ENCODE measurements at places on chromosomes 5 and 9.

DNA sequence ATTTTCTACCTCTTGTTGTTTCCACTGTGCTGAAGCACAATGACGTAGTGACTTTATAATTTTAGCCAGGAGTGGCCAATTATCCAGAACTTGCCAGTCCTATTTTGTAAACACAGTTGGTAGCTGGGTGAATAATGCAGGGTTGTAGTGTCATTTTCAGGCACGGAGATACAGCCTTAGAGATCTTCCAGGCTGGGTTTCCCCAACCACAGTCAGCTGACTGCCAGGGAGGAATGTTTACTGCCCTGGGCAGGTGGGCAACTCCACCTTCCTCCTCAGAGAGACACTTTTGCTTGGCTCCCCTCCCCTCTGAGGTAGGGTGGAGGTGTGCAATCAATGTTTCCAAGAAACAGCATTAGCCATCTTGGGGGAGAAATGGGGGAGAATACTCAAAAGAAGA lies 228.1 kb upstream of the NR4A3 start:
- no peak for DNase-seq

DNA sequence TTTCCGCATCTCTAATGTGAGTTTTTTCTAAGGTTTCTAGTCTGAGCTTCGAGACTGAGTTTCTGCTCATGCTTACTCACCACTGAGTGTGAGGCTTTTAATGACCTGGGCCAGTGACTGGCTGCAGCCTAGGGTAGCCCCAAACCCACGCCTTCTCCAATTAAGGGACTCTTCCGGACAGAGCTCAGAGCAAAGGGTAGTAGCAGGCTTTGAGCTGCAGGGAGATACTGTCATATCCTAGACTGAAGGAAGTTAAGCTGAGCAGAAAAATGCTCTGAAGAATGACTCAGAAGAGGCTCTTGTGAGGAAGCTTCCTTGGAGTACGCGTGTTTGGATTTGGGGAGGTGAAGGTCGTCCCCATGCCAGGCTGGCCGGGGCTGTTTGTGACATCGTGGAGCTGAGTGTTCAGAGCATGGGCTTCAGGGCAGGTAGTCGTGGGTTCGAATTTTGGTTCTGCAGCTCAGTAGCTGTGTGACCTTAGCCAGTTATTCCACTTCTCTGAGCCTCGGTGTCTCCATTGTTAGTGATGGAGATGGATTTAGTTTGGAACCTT lies 3.5 kb downstream of the USP20 start:
- DNase-seq = no peak

- DNase-seq = no peak
Measured at GRCh38 chr9:25505644-25506043, 172.6 kb downstream of the TUSC1 start.

DNA sequence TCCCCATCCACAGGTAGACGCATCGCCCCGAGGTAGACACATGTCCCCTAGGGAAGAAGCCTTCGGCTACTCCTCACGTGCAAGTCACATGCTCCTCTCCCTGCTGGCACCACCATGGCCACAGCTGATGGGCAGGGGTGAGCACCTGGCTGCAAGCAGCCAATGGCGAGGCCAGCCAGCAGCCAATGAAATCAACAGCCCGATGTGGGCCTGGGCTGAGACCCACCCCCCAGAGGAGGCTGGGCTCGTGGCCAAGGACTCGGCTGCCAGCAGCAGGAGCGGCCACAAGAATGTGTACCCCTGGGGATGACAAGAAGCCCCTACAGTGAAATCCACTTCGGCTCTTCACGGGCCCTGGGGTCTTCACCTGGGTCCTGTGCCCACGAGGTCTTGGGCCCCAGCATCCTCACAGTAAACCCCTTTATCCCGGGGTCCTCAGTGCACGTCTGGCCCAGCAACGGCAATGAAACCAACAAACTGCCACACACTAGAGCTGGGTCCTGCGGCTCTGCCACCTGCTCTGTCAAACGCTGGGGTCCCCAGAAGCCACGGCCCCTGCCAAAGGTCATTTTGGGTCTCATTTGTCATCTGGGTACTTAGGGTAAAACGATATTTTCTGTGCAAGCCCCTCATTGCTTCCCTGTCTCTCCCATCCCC lies 22.1 kb upstream of the PTGES start:
- DNase-seq = no peak

DNA sequence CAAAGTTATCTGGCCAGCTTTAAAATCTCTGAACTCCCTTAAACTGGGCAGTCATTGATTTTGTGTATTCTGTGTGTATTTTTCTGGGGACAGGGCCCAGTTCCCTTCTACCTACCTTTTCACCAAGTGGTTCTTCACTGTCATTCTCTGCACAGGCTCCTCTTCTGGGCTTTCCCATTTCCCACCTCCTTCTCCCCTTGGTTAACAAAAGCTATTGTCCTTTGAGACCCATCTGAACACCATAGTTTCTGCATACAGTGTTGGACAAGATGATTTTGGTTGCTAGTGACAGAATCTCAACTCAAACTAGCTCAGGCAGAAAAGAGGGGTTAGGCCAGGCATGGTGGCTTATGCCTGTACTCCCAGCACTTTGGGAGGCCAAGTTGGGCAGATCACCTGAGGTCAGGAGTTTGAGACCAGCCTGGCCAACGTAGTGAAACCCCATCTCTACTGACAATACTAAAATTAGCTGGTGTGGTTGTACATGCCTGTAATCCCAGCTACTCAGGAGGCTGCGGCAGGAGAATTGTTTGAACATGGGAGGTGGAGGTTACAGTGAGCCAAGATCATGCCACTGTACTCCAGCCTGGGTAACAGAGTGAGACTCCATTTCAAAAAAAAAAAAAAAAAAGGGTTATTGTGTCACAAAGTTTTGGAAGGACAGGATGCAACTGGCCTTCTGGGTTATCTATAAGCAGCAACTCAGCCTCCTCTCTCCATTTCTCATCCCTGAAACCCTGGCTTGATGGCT lies 31.0 kb upstream of the ANKRD34B start:
- DNase-seq = no peak

- no peak for DNase-seq
Measured at GRCh38 chr9:87513161-87513560, 15.5 kb downstream of the DAPK1 start.

GRCh38 chr9:74317235-74317634 lies 179.9 kb upstream of the RORB start:
- DNase-seq = no peak

DNA sequence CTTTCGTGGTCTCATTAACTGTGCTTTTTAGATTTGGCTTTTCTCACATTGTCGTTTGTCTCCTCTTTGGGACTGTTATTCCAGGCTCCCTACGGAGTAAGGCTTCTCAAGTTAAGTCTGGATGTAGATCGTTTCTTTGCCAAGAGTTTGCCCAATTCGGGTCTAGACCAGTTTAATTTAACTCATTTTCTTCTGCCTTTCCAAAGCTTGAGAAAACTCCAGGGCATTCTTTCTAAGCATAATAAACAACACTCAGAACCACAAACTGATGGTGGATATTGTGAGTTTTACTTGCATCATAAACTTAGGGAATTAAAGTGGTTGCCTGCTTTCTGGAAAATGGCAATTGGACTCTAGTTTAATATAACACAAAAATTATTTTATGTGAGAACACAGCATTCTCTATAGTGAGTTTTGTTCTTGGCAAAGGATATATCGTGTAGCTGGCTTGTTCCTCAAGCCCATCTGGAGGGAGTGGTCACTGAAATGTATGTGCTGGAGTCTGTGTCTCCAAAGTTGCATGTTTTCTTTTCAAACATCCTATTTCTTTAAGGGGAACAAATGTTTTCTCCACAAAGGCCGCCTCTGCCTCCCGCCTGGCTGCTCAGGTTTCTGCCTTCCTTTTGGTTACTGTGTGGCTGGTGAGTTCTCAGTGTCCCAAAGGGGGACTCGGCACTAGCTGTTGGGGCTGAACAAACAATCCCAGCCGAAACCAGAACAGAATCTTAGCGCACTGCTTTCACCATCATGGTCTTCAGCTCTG lies 211.3 kb upstream of the FBN2 start:
- no peak for DNase-seq

GRCh38 chr9:114656301-114656700 lies 1.3 kb downstream of the TEX53 start:
- DNase-seq = no peak

DNA sequence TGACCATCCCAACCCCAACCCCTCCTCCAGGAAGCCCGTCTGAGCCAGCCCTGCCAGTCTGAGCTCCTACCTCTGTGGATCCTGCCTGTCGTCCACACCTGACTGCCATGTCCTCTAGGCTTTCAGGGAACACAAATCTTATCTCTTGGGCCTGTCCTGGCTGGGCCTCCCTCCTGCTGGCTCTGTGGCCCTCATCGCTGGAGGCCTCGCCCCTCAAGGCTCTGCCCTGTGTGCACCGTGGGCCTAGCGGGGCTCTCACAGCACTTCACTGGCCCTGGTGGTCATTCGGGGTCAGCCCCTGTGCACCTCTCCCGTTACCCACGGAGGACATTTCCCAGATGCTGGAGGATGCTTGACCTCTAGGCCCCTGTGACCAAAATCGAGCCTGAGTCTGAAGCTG lies 133.3 kb downstream of the RXRA start:
- DNase-seq = no peak

DNA sequence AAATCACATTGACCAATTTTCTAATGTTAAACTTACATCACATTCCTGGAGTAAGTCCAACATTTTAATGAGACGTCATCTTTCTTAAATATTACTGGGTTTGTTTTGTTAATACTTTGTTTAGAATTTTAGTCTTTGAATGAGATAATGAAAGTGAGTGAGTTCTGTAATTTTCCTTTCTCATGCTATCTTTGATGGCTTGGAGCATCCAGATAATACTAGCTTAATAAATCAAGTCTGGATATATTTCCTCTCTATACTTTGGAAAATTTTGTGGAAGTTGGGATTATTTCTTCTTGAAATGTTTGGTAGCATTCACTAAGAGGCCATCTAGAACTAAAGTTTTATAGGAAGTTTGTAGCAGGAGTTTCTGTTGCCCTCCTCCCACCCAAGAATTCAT lies 90.8 kb upstream of the IL7R start:
- no peak for DNase-seq

DNA sequence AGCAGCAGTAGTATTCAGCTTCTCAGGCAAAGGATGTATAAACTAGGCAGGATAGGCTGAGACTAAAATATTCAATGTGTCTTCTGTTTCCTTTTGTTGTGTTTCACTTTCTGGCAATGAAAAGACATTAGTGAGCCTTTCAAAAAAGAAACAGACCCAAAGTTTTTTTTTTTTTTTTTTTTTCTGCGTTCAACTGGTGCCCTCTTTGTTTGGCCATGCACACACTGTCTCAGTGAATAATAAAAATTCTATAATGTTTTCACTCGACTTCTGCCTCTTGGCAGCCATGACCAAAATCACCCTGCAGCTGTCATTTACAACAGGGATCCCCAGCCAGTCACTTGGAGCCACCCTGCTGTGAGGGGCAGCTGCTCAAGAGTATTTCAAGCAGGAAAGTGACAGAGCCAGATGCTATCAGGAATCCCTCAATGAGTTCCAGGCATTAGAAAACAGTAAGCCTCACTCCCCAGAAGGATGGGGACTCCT lies 44.0 kb upstream of the MAN2A1 start:
- no peak for DNase-seq

DNA sequence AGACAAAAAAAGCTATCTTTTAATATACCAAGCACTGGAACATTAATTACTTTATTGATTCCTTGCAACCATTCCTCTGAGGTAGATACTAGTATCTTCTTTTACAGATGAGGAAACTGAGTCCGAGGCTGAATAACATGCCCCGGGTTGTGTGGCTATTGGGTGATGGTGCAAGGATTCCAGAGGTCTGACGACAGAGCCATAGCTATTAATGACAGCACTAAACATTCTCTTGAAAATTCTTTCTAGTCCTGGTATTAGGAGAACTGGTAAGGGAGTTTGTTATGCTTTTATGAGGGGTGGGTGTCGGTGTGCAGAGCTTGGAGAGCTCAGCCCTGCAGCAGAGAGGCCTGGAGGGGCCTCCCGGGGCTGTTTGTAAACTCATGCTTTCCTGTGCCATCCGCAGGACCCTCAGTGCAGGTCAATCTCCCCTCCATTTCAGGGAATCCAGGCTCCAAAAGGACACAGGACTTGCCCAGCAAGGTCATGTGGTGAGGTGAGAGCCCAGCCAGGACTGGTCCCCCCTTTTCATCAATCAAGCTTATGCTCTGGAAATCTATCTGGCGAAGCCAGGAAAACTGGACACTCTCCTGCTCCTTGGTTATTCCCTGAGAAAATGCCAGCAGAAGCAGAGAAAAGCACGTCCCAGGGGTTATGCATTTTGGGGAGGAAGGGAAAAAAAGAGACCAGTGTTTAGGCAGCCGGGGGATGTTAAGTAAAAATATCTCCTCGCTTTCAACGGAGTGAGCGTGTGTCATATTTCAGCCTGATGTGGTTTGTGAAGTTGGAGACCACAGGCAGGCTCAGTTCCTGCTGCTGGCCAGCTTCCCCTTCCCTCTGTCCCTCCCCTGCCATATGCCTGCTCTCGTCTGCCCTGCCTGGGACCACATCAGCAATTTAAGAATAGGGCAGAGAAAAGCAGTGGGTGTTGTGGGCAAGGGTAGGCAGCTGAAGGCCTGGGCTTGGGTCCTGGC lies 3.7 kb downstream of the GSN start:
- no peak for DNase-seq

- DNase-seq = no peak
Measured at GRCh38 chr5:36743891-36744772, 132.4 kb upstream of the NIPBL start.

GRCh38 chr5:175347027-175347426 lies 97.0 kb downstream of the DRD1 start:
- no peak for DNase-seq

DNA sequence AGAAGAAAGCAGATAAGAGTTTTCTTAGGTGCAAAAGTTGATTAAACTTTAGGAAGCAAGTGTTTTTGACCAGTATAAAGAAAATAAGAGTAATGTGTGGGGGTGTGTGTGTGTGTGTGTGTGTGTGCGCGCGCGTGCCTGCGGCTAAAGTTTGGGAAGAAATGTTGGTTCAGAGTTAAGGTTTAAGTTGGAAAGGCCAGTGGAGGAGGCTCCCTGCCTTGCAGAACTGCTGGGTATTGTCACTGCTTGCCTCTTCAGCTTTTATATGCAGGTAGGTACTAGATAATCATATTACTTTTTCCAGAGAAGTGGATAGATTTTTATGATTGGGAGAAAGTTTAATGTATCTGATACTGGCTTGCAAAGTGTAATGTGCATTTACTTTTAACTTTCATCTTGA lies 2.0 kb downstream of the PIK3R1 start:
- no peak for DNase-seq

GRCh38 chr5:124705577-124705976 lies 40.9 kb downstream of the ZNF608 start:
- no peak for DNase-seq

DNA sequence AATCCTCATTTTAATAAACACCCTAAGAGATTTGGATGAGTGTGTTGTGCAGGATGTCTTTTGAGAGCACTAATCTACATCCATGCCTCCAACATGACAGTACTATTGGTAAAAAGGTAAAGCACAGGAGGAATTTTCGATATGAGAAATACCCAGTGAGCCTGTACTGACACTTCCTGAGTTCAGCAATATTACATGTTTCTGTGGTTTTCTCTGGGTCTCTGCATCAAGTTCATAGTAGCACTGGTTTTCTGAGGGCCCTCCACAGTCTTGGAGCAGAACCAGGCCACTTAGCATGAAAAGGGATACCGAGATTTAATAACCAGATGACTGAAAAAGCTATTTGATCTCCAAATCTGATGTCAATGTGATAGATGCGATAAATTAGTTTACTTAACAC lies 524.1 kb downstream of the TMEM38B start:
- no peak for DNase-seq
